GM03348 (cell line): ENCODE measurements at places on chromosomes 5 and 9.
A peak's percentile ranks its signal among the peaks of the same experiment; 100 is the strongest.

GRCh38 chr9:132199056-132199455 lies 37.2 kb downstream of the NTNG2 start:
- no peak for DNase-seq

- peak; percentile 73 for DNase-seq
These were observed at the start of gene GABRB2 for GRCh38 chr5:161546470-161547301. Gene GABRB2 (minus strand): TSS chr5:161546725. CDS start chr5:161546643, 82 bp downstream.

DNA sequence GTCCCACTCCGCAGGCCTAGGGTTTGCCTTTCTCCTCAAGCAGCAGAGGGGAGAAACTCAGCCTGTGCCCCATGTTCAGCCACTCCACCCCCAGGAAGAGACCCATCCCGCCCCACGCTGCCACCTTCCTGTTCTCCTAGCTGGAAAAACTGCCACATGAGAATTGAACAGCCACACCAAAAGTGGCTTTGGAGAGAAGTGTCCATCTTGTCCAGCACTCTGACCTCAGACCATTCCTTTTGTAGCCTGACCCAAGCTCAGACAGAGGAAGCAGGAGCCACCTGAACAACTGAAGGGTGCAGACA lies 8.3 kb upstream of the SLC25A48 start:
- DNase-seq, result no peak

DNA sequence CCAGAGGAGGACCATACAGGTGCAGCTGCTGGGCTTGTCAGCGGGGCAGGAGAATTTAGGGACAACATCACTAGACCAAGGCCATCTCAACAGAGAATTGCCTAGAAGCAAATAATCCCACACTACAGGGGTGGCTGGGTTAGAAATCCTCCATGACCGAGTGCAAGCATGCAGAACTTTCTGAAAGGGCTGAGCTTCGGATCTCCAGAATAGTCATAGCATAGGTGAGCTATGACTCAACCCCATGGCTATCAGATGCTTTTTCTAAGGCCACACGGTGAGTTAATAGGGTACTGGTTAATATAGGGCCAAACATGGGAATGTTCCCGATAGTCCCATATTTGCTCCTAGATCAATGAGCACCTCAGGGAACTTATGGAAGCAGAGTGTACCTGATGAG lies 4.2 kb downstream of the KCNIP1 start:
- DNase-seq, result no peak

- no peak for DNase-seq
These were observed 67.6 kb downstream of the LMX1B start for GRCh38 chr9:126681336-126681735.

DNA sequence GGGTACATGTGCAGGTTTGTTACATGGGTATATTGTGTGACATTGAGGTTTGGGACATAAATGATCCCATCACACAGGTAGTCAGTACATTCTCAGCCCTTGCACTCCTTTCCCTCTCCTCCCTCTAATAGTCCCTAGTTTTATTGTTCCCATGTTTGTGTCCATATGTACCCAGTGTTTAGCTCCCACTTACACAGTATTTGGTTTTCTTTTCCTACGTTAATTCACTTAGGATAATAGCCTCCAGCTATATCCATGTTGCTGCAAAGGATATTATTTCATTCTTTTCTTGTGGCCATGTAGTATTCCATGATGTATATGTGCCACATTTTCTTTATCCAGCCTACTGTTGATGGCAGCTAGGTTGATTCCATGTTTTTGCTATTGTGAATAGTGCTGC lies 27.4 kb downstream of the CNOT6 start:
- DNase-seq, result no peak

- DNase-seq, result no peak
These were observed 32.8 kb upstream of the EBF1 start for GRCh38 chr5:159132429-159133040.

DNA sequence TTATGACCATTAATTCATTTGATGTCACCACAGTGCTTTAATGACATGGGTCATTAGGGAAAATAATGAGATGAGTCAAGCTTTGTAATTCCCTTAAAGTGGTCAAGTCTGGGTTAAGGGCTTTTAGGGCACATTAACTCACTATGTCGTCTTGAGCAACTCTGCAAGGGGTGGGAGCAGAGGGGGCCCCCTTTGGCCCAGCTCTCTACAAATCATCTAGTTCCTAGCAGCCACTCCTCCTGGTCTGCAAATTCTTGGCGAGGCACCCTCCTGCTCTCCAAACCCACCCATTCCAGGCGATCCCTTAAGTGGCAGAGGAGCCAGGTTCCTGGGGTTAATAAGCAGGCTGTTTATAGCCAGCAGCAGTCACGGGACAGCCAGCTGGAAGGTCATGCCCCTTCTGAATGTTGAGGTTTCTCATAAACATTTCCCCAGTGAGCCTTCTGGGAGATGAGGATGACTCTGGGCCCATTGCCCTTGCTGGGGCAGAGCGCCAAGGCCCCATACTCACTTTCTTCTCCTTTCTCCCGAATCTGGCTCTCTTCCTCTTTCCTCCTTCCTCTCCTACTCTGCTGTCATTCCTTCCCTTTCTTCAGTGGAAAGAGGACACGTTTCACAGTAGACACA lies 14.3 kb upstream of the GPX3 start:
- DNase-seq, result peak; percentile 48

GRCh38 chr5:32506201-32506661 lies 61.7 kb upstream of the ZFR start:
- no peak for DNase-seq

GRCh38 chr9:114820776-114821501 lies 15.1 kb upstream of the TNFSF15 start:
- DNase-seq, result no peak

DNA sequence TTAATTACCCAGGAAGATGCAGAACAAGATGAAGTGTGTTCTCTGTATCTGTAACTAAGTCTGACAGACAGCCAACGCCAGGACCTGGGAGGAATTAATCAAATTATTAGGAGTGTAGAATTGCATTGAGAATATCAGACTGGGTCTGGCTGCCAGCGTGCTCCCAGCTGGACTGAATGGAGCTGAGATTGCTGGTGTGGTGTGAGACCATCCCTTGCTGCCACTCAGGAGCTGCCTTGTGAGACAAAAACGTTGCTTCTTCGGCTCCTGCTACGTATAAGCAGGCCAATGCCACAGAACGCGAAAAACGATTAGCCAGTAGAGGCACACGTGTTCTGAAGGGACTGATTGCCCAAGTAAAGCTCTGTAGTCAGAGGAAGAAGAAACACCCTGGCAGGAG lies 66.8 kb downstream of the AMBP start:
- DNase-seq, result no peak

GRCh38 chr9:125632321-125633115 lies 74.5 kb downstream of the MAPKAP1 start:
- DNase-seq, result peak; percentile 16

GRCh38 chr5:174409070-174409469 lies 315.3 kb upstream of the MSX2 start:
- no peak for DNase-seq

DNA sequence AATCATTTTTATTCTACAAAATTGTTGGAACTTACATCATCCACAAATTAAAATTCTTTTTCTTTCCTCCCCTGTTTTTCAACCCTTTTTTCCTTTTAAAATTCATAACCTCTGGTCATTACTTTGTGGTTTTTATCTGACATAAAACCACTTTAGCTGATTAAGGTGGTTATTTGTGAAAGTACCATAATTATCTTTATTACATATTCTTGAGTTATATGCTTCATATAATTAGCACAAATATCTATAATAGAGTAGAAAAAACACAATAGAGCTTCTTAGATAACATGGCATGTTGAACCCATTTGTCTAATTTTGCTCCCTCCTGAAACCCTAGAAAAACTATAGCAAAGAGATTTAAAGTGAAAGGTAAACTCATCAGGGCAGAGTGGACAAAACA lies 22.9 kb upstream of the PPIC start:
- no peak for DNase-seq

- DNase-seq, result peak; percentile 75
These were observed 74.1 kb downstream of the FNBP1 start for GRCh38 chr9:129968690-129969485.

GRCh38 chr5:67287510-67288268 lies 91.1 kb upstream of the CD180 start:
- DNase-seq, result peak; percentile 60

GRCh38 chr5:136517755-136518154 lies 152.4 kb upstream of the TRPC7 start:
- no peak for DNase-seq

GRCh38 chr5:51398875-51399642 lies 15.8 kb downstream of the ISL1 start:
- no peak for DNase-seq

DNA sequence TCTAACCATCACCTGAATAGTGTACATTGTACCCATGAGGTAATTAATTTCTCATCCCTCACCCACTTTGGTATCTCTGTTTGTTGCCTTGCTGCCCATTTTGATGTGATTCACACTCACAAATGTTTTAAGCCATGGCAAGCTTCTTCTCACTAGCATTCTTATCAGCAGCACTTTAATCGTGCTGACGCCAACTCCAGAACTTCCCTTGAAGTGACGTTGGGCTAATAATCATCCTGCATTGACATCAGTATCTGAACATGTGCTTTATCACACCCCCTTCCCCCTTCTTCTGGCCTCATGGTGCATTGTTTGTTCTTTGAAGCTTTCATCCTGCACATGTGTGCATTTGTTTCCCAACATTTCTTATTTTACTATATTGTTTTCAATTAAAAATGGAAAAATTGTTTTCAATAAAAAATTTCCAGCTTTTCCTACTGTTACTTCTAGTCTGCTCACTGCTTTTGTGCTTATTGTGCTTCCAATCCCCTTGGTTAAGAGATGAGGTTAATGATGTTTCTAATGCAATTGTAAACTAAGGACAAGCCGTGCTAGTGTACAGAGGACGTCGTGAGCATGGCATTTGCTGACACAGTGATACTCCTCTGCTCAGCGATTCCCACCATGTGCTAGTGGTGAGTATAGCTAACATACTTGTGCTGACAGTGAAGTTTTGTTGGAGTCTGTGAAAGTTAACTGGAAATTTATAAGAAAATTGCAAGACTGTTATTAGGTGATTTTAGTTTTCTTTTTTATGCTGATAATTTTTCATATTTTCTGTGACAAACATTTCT lies 238.5 kb downstream of the KDM4C start:
- DNase-seq, result no peak

- DNase-seq, result peak; percentile 76
These were observed 90.6 kb downstream of the LMX1B start for GRCh38 chr9:126704157-126704891.

DNA sequence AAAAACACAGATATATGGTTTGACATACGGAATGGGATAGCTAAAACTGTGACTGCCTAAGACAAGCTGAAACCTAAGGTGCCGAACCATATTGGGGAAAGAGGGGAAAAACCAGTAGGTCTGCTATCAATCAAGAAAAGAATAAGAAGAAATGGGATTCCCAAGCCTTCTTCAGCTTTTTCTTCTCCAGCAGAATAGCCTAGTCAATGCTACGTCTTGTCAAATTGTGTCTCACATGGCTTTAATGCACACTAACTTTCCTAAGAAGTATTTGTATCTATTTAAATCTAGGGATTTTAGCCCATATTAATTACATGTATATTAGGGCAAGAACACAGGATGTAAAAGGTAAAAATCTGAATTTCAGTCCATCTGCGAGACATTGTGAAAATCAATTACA lies 797 bp upstream of the FBXO38 start:
- no peak for DNase-seq

DNA sequence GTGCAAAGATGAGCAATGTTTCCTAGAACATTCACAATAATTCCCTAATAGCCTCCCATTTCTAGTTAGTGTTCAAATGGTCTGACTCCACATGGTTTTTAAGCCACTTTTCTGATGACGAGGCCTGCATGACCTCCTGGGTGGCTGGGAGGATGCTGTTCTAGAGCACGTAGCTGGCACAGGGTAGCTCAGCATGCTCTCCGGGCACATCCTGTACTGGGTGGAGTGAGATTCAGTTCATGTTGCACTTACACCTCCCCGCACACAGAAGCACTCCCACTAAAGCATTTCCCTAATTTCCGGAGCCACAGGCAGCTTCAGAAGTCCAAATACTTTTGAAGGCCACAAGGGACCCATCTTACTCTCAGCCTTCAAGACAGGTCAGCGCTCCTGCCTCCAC lies 159.8 kb upstream of the LHFPL2 start:
- no peak for DNase-seq

DNA sequence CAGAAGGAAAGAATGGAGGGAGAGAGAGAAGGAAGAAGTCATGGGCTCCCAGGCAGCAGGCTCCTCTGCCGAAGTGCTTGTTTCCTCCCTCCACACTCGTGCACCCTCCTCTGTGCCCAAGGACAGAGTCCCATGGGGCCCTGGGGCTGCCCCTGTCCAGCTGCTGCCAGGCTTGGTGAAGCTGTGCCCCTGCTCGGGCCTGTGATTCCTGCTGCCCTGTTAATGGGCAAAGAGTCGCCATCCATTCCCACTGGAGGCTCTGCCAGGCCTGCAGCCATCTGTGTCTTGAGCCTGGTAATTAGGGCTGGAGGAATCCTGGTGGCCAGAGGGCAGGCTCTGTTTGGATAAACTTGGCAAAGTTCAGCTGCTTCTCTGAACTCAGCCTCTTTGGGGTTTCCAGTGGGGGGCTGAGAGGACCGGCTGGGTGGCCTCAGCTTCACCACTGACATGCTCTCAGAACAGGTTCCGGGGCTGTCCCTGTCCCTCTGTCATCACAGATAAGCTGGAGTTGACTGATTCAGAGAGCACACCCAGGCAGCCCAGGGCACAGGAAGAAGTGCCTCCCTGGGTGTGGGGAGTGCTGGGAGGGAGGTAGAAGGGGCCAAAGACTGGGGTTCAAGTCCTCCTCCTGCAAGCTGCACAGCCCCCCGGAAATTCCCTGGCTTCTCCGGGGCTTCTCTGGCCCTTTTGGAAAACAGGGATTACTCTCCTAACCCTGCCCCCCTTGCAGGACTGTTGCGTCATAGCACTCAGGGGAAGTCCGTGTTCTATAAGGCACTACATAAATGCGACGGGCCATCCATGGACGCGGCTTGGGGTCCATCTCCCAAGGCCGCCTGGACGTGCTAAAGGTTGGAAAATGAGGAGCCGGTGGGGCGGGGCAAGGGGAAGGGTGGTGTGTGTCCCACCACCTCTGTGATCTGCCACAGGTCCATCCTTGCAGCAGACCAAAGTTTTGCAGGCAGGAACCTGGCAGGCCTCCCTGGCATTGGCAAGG lies 154.8 kb downstream of the PAX5 start:
- DNase-seq, result no peak

DNA sequence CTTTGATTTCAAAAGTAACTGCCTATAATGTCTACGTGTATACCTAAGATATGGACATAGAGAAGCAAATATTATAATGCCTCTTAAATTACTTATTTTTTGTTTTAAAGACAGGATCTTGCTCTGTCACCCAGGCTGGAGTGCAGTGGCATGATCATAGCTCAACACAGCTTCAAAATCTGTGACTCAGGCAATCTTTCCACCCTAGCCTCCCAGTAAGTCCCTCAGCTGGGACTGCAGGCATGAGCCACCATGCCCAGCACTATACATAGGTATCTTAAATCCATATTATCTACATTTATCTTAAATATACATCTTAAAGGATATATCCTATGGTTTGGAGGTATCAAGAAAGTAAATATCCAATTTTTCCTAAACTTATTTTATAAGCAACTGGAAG lies 261.2 kb downstream of the ARL15 start:
- no peak for DNase-seq

- DNase-seq, result no peak
These were observed 11.0 kb downstream of the NAIP start for GRCh38 chr5:71014176-71014575.

- DNase-seq, result no peak
These were observed 551.0 kb downstream of the ZNF608 start for GRCh38 chr5:124195411-124195810.
